ENCODE measurements at places on chromosomes 11 and 22. TPM values are rescaled to one million over a fixed set of nuclear protein-coding genes. Genes with fewer than 3 reads are reported as not detected.

Gene RPS3
- total RNA-seq = 1,278 TPM

Gene KCNK7
- total RNA-seq = 0.30 TPM

Gene MAPK8IP1
- 3.6 TPM for total RNA-seq

Gene TEX54
- total RNA-seq = not detected

Gene HPX
- total RNA-seq = 0.30 TPM

Gene OR52A1
- total RNA-seq = not detected

Gene OR2AG2
- total RNA-seq = 0.28 TPM

Gene LRRC4C
- total RNA-seq = not detected

Gene TMPRSS5
- 0.09 TPM for total RNA-seq

Measured in smooth muscle cell of the umbilical artery (primary cell).